GM06990 (cell line): ENCODE measurements at places on chromosomes 11 and 22.

GRCh38 chr11:8724682-8725081 is 42.1 kb downstream of the RPL27A start:
- no peak for DNase-seq

DNA sequence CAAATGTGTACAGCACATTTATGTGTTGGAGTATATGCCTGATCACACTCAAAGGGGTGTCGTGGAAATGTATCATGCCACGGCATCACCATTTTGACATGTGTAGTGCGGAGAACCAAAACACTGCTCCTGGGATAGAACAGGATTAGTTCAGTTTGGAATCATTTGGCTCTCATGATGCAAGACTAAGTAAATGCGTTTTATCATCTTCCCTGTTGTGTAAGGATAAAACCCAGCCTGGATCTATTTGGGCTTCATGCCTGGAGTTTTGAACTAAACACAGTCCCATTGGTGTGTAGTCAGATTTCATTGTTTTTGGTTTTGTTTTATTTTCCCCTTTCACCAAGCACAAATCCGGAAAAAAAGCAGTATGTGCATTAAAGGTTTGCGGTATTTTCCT is 574.3 kb downstream of the NTM start:
- no peak for DNase-seq

- DNase-seq: no peak
Observed at GRCh38 chr11:3091081-3091845, 34.0 kb upstream of the CARS1 start.

- no peak for DNase-seq
Observed at GRCh38 chr22:46380581-46380980, 45.1 kb downstream of the TRMU start.

- DNase-seq: no peak
Observed at GRCh38 chr11:6531267-6531752, 34.2 kb downstream of the DNHD1 start.

DNA sequence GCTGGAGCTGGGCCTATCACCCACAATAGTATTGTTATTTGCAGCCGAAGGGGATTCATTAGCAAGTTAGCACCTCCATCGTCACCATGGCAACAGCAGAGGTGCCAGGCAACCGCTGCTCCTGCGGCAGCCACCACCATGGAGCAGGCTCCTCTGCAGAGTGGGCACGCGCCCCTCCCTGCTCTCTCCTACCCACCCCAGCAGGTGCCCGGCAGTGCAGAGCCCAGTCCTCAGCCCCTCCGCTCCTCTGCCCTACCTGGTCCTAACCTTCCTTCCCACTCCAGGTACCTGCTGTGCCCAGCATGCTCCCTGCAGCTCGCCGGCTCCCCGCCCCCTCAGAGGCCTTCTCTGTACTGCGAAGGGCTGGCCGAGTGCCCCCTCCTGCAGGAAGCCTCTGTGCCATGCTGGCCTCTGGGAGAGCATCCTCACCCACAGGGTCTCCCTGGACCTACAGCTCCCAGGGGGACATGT is 3.6 kb downstream of the DUSP8 start:
- DNase-seq: no peak

- DNase-seq: peak; percentile 1
Observed at GRCh38 chr11:115324581-115325432, 179.4 kb downstream of the CADM1 start.

DNA sequence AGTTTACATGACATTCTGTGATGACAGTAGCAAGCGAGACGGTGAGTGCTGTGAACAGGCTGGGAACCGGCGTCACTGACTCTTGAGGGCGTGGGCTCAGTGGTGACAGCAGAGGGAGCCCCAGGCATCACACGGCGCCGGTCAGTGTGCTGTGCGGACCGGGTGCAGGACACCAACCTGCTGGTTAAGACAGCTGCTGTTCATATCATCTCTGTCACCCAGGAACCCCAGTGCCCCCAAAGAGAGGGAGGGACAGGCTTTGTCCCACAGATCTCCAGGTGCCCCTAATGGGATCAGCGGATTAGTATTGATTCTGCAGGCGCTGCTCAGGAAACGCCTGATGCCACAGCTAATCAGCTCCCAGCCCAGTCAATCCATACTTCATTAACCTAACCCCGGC is 18.4 kb downstream of the B3GAT1 start:
- DNase-seq: no peak

GRCh38 chr22:43060183-43060582 is 29.0 kb downstream of the TTLL1 start:
- peak; percentile 51 for DNase-seq

DNA sequence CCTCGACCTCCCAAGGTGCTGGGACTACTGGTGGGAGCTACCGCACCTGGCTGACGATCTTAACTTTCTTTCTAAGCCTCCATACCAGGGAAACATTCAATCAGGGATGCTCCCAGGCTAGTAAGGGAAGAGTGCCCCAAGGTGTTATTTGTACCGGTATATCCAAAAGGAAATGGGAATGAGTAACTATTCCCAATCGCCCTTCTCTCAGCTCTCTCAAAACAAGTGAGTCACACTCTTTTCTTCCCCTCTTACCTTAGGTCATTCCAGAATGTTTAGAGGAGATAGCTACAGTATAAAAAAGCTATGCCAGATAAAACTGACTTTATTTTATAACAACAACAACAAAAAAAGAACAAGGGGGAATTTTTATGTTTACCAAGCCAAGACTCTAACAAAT is 13.7 kb downstream of the DCDC1 start:
- DNase-seq: no peak

GRCh38 chr22:49289822-49290679 is 537.6 kb downstream of the BRD1 start:
- DNase-seq: no peak

DNA sequence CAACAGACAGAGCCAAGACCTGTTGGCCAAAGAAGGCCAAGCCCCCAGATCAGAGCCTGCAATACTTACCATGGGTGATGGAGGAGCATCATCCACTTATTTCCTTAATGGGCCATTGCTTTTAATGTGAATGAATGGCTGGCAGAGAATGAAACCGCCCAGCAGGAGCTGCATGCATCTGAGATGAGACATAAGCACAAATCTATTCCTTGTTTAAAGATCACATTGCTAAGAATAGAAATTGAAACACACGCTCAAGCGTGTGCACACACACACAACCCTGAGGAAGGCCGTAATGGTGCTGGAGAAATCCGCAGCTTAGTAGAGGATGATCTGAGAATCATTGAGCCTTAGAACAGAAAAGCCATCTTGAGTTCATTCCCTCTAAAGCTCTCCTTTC is 5.3 kb upstream of the RRAS2 start:
- no peak for DNase-seq

DNA sequence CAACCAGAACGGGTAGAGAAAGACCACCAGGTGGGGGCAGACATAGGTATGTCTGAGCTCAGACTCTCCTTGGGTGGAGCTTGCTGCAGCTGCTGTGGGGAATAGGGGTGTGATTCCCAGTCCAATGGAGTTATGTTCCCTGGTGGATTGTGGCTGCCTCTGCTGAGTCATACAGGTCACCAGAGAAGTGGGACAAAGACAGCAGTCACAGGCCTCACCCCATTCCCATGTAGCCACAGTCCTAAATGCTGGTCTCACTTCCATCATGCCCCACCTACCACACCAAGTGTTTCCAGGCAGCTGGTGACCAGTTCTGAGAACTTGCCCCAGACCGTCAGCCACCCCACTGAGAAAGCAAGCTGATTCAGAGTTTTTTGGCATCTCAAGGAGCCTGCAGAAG is 17.5 kb downstream of the OR52E5 start:
- no peak for DNase-seq

GRCh38 chr22:29138556-29139305 is 65.9 kb downstream of the KREMEN1 start:
- no peak for DNase-seq

GRCh38 chr22:23261900-23262450 is 81.7 kb downstream of the BCR start:
- no peak for DNase-seq

- DNase-seq: no peak
Observed at GRCh38 chr11:17171343-17171742, 36.4 kb downstream of the PIK3C2A start.

DNA sequence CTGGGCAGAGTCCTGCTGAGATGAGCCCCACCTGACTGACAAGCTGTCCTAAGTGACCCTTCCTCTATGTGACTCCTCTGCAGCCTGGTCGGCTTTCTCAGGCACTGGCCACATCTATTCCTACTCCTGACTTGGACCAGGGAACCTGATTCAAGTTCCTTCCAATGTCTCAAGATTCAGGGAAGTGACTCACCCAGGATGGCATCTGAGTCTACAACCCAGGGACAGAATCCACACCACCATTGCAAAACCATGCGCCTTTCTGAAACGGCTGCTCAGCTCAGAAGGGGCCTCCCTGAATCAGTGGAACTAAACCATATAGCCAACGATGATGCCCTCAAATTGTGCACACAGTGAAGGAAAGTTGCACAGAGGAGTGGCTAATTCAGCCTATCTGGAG is 63.9 kb upstream of the CSNK2A3 start:
- DNase-seq: no peak

GRCh38 chr22:28734393-28734792 is 7.2 kb downstream of the CHEK2 start:
- no peak for DNase-seq

DNA sequence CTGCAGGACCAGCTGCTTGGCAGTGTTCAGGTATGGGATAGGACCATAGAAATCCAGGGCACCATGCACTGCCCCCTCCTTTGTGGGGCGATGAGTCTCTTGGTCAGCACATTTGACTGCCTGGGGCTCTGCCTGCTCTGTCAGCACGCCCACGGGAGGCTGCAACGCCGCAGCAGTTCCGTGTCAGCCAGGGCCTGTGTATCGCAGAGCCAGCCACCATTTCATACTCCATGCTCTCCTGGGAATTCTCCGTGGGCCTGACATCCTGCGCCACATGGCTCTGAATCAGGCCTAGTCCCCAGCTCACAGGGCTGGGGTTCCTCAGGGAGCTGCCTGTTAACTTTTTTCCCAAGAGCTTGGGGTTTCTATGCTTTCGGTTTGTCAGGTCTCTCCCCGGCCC is 16.9 kb upstream of the RELT start:
- DNase-seq: no peak
